Activated CD4-positive, alpha-beta T cell treated with anti-CD3 and anti-CD28 coated beads for 36 hours (primary cell): ENCODE measurements at places on chromosomes 13 and 19. TPM values are rescaled to one million over a fixed set of nuclear protein-coding genes. Genes with fewer than 3 reads are reported as not detected.
A peak's percentile ranks its signal among the peaks of the same experiment; 100 is the strongest.

DNA sequence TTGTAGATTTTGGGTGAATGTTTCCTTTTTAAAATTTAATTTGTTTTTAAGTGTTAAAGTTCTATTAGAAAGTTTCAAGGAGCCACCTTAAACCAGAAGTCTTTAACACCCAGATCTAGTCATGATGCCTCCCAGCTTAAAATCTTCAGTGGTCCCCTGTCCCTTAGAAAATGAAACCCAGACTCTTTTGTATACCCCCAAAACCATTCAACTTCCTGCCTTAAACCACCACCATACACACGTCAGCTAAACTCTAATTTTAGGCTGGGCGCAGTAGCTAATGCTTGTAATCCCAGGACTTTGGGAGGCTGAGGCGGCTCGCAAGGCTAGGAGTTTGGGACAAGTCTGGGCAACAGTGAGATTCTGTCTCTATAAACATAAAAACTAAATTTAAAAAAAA is 37.9 kb downstream of the N4BP2L1 start:
- DNase-seq: no peak
- no peaks in the 10 kb centered on the region for H3K27me3 ChIP-seq
- peaks cover 2% of the 10 kb centered on the region for H3K4me1 ChIP-seq
- no peak overlapping the region for H3K4me3 ChIP-seq
- peaks cover 9% of the 10 kb centered on the region for H3K36me3 ChIP-seq

DNA sequence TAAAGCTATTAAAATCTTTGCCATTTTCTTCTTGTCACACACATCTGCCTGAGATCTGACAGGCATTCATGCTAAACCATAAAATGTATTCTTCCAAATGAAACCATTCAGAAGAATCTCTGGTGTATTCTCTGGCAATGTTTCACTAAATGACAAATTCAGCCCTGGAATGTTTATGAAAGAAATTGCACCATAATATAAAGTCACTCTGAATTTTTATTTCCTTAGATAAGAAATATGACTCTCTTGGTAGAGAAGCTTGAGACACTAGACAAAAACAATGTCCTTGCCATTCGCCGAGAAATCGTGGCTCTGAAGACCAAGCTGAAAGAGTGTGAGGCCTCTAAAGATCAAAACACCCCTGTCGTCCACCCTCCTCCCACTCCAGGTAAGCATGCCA is 14.3 kb downstream of the OLFM4 start:
- DNase-seq: no peak
- H3K27me3 ChIP-seq: peaks cover 8% of the 10 kb centered on the region
- H3K27ac ChIP-seq: no peak overlapping the region

GRCh38 chr19:43526884-43527859 is at the start of gene ETHE1:
ETHE1 (minus strand) TSS chr19:43527201; CDS start chr19:43527177, 24 bp downstream.
- DNase-seq: peak; percentile 87
- peaks cover 6% of the 10 kb centered on the region for H3K36me3 ChIP-seq
- H3K27ac ChIP-seq: peak within 1 kb of the TSS; percentile 94
- peaks cover 22% of the 10 kb centered on the region for H3K4me1 ChIP-seq
- H3K27me3 ChIP-seq: no peaks in the 10 kb centered on the region
- H3K4me3 ChIP-seq: peak within 1 kb of the TSS; percentile 92

GRCh38 chr13:100532836-100533435 is 55.7 kb downstream of the GGACT start:
- H3K27me3 ChIP-seq: no peaks in the 10 kb centered on the region
- H3K4me3 ChIP-seq: no peak overlapping the region
- H3K27ac ChIP-seq: no peak overlapping the region

- H3K4me3 ChIP-seq: peak overlapping the region; percentile 64
- DNase-seq: no peak
- no peaks in the 10 kb centered on the region for H3K36me3 ChIP-seq
- H3K27me3 ChIP-seq: no peaks in the 10 kb centered on the region
- peak overlapping the region; percentile 42 for H3K27ac ChIP-seq
Observed at GRCh38 chr19:18701250-18701608, 17.7 kb downstream of the CRTC1 start.

- H3K36me3 ChIP-seq: no peaks in the 10 kb centered on the region
- DNase-seq: peak; percentile 11
- peaks cover 18% of the 10 kb centered on the region for H3K27me3 ChIP-seq
- no peak overlapping the region for H3K27ac ChIP-seq
- H3K4me1 ChIP-seq: no peaks in the 10 kb centered on the region
- H3K4me3 ChIP-seq: no peak overlapping the region
Observed at GRCh38 chr13:101785858-101786257, 333.4 kb downstream of the ITGBL1 start.

Gene CYP4F2
- not detected for total RNA-seq

Gene DIRAS1
- total RNA-seq: 0.33 TPM

DNA sequence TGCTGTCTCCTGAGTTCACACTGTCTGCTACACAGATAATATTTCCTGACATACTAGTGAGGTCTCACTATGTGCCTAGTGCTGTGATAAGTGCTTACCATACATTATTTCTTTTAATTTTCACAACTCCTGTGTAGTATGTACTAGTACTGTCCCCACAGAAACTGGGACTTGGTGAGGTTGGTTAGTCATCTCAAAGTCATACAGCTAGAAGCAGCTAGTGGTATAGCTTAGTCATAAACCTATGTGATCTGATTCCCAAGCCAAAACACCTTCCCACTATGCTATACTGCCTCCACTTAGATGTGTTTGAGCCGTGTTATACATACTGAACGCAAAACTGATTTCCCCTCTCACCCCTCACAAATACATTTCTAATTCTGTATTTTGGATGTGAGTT is 10.5 kb downstream of the MTMR6 start:
- no peak overlapping the region for H3K4me3 ChIP-seq
- DNase-seq: peak; percentile 29
- no peak overlapping the region for H3K27ac ChIP-seq
- H3K4me1 ChIP-seq: peaks cover 54% of the 10 kb centered on the region

GRCh38 chr13:94342436-94343242 is 136.8 kb downstream of the DCT start:
- no peaks in the 10 kb centered on the region for H3K36me3 ChIP-seq
- peaks cover 22% of the 10 kb centered on the region for H3K4me1 ChIP-seq
- no peak overlapping the region for H3K27ac ChIP-seq
